ENCODE measurements at places on chromosomes 1 and 21.

DNA sequence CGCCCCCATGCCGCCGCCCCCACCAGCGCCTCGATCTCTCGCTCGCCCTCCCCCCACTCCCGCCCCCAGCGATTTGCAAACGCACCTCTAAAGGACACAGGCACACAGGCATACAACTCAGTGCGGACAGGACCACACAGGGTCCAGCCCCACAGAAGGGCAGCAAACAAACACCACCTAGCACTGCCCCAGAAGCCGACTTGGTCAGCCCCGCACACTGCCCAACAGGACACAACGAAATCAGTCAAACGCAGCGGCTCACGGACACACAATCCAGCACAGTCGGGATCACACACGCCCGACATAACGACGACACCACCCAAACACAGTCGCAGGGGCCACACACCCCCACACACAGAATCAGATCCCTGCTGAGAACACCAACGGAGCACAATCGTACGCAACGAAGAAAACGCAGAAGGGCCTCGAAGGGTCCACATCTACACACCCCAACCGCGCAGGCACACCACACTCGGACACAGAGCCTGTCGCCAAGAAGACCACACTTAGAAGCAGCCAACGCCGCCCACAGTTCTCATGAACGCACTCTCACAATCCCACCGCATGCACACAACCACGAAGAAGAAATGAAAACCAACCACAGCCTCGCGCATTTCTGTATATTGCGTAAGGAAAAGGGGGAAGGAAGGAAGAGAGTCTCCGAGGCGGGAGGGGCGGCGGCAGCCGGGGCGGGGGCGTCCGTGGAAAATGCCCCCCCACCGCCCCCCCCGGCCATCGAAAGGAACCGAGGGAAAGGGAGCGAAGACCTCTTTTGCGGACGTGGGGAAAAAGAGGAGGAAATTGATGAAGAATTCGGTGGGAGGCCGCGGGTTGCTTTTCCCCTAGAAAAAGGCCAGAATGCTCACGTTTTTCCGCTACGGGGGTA, 481 bp downstream of the TAL1 start:
- H3K36me3 ChIP-seq: peaks cover 2% of the 10 kb centered on the region
- H3K27ac ChIP-seq: no peak overlapping the region
- H3K27me3 ChIP-seq: peaks cover 76% of the 10 kb centered on the region
- DNase-seq: peak; percentile 45

DNA sequence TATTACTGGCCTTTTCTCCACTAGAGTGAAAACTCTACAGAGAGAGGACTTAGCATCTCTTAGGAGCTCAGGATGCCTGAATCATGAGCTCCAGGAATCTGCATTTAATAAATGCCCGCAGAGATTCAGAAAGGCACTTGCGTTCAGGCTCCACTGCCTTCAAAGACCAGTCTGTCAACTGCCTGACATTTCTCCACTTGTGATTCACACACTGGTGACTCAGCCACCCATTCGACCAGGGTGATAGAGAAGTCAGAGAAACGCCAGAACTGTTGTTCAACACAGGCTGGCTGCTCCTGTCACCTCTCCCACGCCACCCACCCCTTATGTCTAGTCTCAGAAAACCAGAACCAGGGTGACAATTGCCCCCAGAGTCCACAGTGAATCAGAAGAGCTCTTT, 26.9 kb upstream of the LBR start:
- peak; percentile 91 for DNase-seq
- no peaks in the 10 kb centered on the region for H3K36me3 ChIP-seq
- H3K4me1 ChIP-seq: peaks cover 39% of the 10 kb centered on the region
- H3K27me3 ChIP-seq: no peaks in the 10 kb centered on the region
- peak overlapping the region; percentile 16 for H3K4me3 ChIP-seq
- H3K27ac ChIP-seq: peak overlapping the region; percentile 73

DNA sequence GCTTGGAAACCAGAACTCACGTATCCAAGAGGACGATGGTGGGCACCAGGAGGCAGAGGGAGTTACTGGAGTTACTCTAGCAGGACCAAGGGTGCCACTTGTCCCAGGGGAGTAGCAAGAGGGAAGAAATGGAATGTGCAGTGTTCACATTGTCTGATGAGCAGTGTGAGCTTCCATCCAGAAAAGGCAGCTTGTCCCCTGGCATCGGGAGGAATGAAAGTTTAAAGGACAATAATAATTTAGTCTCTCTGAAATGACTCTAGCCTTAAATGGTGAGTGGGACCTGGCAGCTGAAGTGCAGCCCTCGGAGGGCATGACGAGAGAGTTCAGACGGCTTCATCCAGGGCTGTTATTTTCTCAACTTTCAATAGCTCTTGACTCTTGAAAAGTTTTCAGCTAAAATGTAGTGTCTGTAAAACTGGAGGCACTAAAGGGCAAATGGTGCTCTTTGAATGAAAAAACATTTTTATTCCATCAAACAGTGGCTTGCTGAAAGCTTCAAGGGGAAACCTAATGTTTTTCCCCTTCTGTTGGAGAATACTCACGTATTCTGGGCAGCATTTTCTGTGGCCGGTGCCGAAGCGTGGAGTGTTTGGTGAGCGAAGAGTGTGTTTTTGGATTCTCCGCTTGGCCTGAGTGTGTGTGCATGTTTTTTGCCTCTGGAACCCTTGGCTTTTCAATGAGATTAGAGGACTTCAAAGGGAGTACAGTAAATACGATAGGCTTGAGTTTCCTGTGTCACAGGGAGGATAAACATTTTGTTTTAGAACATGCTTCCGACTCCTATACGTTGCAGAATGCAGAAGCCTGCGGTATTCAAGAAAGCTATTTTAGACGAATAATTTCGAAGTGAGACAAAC, 157.3 kb downstream of the GALNT2 start:
- no peak overlapping the region for H3K27ac ChIP-seq
- DNase-seq: no peak
- H3K4me3 ChIP-seq: no peak overlapping the region
- H3K4me1 ChIP-seq: peaks cover 2% of the 10 kb centered on the region
- no peaks in the 10 kb centered on the region for H3K36me3 ChIP-seq
- no peaks in the 10 kb centered on the region for H3K27me3 ChIP-seq

DNA sequence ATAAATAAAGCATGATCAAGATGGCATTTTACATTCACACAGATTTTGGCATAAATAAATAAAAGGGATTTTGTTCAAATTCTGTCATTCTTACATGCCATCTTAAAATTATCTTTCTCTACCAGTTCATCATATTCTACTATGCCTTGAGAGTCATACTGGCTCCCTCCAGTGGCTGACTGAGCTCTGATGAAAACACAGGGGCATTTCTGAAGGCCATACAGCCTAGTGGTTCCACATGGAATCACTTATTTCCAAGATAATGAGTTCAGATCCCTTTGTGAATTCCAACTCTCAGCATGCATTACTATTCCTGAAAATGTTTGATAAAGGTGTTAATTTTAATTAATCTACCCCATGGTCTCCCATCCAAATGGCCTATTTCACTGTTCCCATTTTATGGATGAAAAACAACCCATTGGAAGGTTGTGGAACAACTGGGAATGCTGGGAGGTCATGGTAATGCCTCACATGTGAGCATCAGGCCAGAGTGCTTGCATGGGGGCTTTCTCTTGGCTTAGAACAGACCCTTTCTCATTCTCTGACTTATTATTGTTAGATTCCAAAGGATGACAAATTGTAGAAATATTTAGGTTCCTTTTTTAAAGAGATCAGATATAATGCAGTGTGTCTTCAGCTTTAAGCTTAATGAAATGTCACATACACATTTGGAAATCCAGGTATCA, 622.4 kb upstream of the PKN2 start:
- H3K4me1 ChIP-seq: no peaks in the 10 kb centered on the region
- peak; percentile 15 for DNase-seq
- H3K36me3 ChIP-seq: no peaks in the 10 kb centered on the region
- H3K4me3 ChIP-seq: no peak overlapping the region
- H3K27ac ChIP-seq: no peak overlapping the region
- H3K27me3 ChIP-seq: peaks cover 8% of the 10 kb centered on the region

- no peaks in the 10 kb centered on the region for H3K27me3 ChIP-seq
- peak overlapping the region; percentile 89 for H3K27ac ChIP-seq
- H3K4me3 ChIP-seq: no peak overlapping the region
- H3K4me1 ChIP-seq: peaks cover 43% of the 10 kb centered on the region
- H3K36me3 ChIP-seq: no peaks in the 10 kb centered on the region
Measured at GRCh38 chr1:22038036-22038435, 14.5 kb upstream of the CDC42 start.

GRCh38 chr1:224513787-224514209, 79.2 kb upstream of the WDR26 start:
- peak; percentile 91 for DNase-seq
- no peaks in the 10 kb centered on the region for H3K27me3 ChIP-seq
- peaks cover 3% of the 10 kb centered on the region for H3K4me1 ChIP-seq

DNA sequence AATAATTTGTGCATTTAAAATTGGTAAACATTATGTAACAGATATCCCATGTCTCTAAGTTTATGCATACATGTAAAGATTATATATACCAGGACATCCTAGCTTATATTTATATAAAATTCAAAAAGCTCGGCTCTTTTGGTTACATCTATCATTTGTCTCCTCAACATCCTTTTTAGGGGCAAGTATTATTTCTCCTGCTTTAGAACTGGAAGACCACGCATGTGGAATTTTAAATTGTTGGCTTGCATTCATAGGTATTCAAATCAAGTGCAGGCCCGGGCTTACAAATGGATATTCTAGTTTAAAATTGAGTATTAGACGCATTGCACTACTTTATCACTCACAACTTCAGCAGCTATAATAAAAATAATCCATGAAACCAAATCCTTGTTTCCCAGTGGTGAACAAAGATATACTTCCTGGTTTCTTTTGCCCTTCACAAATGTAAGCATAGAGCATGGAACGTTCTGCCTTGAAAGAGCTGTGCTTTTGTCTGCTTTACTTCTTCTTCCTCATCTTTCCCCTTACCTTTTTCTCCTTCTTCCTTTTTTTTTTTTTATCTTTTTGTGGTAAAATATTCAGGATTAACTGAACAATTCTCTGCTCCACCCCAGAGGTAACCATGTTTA, 57.1 kb downstream of the DDAH1 start:
- no peak for DNase-seq
- no peak overlapping the region for H3K4me3 ChIP-seq
- no peak overlapping the region for H3K27ac ChIP-seq
- H3K4me1 ChIP-seq: no peaks in the 10 kb centered on the region
- H3K36me3 ChIP-seq: no peaks in the 10 kb centered on the region
- no peaks in the 10 kb centered on the region for H3K27me3 ChIP-seq

DNA sequence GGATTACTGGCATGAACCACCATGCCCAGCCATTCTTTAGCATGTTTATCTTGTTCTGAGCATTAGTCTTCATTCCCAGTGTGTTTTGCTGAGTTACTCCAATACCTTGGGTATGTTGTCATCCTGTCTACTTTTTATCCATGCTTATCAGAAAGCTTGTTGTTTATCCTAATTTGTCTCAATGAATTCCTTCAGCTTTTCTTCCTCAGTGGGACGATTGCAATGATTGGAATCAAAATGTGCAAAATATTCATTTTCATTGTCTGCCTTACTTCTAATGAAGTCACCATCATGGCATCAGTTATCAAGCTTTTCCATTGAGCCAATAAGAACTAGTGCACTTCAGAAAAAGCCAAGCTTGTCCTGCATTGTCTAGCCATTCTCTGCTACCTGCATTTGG, 170.5 kb downstream of the HFM1 start:
- no peaks in the 10 kb centered on the region for H3K4me1 ChIP-seq
- H3K4me3 ChIP-seq: no peak overlapping the region
- no peak overlapping the region for H3K27ac ChIP-seq
- DNase-seq: no peak

- no peaks in the 10 kb centered on the region for H3K36me3 ChIP-seq
- no peak for DNase-seq
- peaks cover 4% of the 10 kb centered on the region for H3K27me3 ChIP-seq
- H3K27ac ChIP-seq: no peak overlapping the region
Measured at GRCh38 chr1:81525085-81525484, 275.6 kb upstream of the ADGRL2 start.

- H3K27ac ChIP-seq: no peak overlapping the region
- no peaks in the 10 kb centered on the region for H3K36me3 ChIP-seq
- no peak for DNase-seq
- H3K4me1 ChIP-seq: no peaks in the 10 kb centered on the region
- no peaks in the 10 kb centered on the region for H3K27me3 ChIP-seq
- no peak overlapping the region for H3K4me3 ChIP-seq
Measured at GRCh38 chr1:47894410-47895278, 102.5 kb downstream of the TRABD2B start.

GRCh38 chr1:82377201-82377884, 576.6 kb downstream of the ADGRL2 start:
- no peak overlapping the region for H3K27ac ChIP-seq
- H3K27me3 ChIP-seq: no peaks in the 10 kb centered on the region
- no peak for DNase-seq

DNA sequence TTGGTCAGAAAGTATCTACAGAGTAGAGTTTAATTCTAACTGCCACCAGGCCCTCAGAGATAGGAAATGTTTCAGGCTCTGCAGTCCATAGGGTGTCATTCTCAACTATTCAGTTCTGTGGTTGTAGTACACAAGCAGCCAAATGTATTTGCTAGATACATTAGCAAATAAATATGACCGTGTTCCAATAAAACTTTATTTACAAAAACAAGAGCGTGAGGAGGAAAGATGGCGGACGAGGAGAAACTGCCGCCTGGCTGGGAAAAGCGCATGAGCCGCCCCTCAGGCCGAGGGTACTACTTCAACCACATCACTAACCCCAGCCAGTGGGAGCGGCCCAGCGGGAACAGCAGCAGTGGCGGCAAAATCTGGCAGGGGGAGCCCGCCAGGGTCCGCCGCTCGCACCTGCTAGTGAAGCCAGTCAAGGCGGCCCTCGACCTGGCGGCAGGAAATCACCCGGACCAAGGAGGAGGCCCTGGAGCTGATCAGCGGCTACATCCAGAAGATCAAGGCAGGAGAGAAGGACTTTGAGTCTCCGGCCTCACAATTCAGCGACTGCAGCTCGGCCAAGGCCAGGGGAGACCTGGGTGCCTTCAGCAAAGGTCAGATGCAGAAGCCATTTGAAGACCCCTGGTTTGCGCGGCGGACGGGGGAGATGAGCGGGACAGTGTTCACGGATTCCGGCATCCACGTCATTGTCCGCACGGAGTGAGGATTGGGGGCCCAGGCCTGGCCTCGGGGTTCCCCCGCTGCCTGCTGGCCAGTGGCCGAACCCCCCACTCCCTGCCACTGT, 286.1 kb downstream of the LRRC40 start:
- no peaks in the 10 kb centered on the region for H3K36me3 ChIP-seq
- no peaks in the 10 kb centered on the region for H3K27me3 ChIP-seq
- H3K4me1 ChIP-seq: no peaks in the 10 kb centered on the region
- H3K4me3 ChIP-seq: no peak overlapping the region

GRCh38 chr1:214719207-214719606, 116.2 kb downstream of the CENPF start:
- DNase-seq: no peak
- peaks cover 7% of the 10 kb centered on the region for H3K27me3 ChIP-seq
- no peaks in the 10 kb centered on the region for H3K36me3 ChIP-seq
- no peak overlapping the region for H3K27ac ChIP-seq
- no peaks in the 10 kb centered on the region for H3K4me1 ChIP-seq
